ENCODE measurements at places on chromosomes 16 and 17.

DNA sequence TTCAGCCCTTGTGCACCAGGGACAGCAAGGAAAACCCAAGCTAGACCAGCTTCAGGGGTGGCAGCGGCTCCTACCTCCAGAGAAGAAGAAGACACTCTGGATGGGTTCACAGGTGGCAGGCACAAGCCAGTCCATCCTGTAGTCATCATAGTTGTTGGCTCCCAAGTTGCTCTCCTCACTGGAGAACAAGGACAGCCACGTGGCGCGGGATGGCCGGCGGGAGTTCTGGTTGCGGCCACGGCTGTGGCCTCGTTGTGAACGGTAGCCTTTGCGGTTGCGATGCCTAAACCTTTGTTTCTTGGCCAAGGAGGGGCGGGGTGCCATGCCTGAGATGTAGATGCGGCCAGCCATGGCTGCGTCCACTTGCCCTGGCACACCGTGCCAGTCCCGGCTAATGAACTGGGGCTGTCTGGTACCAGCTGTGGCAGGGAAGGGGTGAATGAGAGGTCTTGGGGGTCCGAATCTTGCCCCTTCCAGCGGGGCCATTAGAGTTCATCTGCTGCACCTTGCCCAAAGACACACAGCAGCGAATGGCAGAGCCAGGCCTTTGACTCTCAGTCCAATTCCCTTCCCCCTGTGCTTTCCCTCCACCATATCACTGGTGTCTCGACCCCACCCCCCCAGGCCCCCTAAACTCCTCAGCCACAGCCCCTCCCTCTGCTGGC is 2.3 kb downstream of the VTN start:
- DNase-seq = no peak

- no peak for DNase-seq
These were observed 73.7 kb upstream of the CHMP6 start for GRCh38 chr17:80917716-80918560.

DNA sequence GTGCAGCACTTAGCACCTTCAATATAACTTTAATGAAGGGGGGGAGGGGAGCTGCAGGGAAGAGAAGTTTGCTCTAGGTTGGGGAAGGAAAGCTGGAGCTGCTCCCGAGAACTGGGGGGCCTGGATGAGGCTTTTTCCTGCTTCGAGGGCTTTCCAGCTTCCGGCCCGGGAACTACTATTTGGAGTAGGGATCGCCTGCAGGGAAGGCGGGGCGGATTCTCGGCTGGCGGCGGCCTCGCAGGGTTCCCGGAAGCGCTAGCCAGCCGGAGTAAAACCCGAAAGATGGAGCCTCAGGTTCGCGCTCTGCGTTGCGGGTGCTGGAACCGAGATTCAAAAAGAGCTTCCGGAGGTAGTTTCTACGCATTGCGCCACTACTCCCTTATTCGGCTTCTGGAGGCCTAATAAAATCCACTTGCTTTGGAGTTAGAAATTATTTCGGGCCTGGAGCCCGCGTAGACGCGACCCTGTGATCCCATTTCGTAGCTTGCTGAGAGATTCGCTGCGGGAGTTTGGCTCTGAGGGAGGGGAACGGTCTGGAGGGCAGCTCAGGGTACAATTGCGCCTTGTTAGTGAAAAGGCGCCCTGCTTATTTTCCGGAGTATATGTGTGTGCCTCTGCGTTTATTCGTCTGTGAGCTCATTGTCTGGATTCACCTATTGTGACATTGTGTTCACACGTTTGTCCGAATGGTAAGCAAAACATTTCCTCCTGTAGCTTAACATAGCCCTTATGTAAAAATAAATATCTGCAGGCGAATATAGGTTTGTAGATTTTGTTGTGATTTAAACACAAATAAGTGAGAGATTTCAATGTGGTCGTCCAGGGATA is 652 bp downstream of the PRAC2 start:
- no peak for DNase-seq

DNA sequence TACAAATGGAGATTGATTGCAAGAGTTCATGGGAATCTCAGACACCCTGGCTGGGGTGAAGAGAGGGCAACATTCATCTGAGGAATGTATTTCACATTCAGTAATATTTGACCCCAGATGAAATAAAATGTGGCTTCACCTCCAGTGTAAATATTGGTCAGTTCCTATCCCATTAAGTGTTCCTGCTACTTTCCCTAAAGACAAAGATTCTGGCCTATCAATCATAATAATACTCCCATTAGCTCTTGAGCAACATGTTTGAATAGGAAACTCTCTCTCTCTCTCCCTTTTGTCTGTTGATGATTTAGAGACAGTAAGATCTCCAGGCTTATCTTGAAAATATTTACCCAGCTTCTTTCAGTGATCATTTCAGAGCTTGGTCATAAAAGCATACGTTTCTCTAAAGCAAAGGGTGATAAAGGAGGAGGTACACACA is 70.1 kb downstream of the KCNJ2 start:
- no peak for DNase-seq

GRCh38 chr16:30651124-30652004 is 604 bp downstream of the PRR14 start:
- DNase-seq = peak; percentile 67

DNA sequence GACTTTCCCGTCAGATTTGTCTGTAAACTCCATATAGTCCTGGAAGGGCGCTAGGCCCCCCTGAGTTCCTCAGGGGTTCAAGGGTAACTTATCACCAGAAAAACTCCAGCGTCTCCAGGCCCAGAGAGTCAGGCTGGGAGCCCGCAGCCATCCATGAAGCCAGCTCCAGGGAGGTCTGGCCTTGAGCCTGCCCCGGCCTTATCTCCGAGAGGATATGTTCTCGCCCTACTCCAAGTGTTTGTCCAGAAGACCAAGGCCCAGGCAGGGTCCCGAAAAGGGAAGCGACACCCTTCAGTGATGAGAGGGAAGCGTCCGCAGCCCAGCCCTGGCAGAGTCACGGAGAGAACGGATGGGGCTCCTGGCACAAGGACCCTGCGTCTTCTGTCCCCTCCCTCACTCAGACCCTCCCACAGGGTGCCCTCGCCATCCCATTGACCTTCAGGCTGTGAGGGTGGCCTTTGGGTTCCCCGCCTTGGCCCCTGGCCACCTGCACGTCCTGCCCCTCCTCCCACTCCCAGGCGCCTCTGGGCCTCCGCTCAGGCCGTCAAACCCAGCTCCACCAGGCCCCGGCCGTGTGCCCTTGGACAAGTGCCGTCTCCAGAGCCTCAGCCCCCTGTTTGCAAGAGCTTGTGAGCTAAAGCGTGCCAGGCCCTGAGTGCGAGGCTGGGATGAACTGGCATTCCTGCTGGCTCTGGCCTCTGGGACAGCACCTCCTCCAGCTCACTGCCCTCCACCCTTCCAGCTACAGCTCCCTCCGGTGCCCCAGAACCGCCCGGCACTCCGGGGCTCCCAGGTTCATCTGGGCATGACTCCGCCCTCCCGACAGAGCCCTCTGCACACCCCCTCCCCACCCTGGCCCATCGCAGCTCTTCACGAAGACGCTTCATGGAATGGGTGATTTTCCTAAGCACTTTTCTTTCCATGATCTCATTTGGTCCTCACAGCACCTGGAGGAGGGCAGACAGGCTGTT is 83.4 kb downstream of the ZDHHC7 start:
- DNase-seq = no peak

GRCh38 chr16:81466356-81466980 is 21.9 kb downstream of the CMIP start:
- no peak for DNase-seq
